ENCODE measurements at places on chromosomes 4 and X.
A peak's percentile ranks its signal among the peaks of the same experiment; 100 is the strongest.

DNA sequence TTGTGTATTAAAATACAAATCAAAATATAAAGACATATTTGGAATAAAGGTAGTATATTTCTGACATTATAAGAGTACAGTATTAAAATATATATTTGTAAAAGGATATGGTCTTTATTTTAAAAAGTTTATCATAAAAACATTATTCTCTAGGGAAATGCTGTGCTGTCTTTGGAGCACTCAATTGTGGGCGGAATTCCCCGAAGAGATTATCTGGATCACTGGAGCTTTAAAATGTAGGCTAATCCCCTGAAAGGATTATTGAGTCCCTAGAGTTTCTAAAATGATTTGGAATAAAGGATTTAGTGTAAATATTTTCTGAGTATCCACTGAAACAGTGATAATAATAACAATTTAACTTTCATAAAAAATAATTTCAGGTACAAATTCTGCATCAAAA, 1239.4 kb downstream of the TECRL start:
- DNase-seq: no peak

- DNase-seq: no peak
Measured at GRCh38 chrX:29487714-29488113, 727.6 kb upstream of the MAGEB2 start.

- DNase-seq: no peak
Measured at GRCh38 chr4:29619168-29619567, 1101.0 kb upstream of the PCDH7 start.

DNA sequence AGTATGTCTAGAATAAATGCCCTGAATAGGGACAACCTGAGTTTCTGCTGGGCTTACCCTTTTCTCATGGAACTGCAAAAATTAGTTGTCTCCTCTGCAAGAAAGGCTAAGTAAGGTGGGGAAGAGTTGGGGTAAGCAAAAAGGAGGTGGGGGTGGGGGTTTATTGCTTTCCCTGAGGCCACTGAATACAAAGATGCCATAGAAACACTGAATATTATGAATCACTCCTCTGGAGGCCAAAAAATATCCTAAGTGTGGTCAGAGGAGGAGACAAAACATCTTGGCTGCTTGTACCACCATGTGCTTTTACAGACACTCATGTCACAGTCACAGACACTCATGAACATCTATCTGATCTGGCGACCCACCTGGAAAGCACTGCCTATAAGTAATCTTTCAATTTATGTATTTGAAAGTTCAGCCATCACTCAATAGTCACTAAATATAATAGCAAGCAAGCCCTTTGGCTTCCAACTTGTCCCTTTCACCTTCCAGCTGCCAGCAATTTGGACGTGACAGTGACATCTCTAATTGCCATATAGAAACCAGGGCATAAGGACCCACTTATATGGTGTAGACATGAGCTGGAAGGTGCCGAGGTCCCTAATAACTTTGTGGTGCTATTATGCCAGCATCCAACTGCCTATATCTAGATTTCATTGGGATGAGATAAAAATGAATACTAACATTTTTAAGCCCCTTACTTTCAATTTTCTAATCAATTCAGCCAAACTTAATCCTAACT, 122.7 kb upstream of the CBR4 start:
- DNase-seq: no peak

DNA sequence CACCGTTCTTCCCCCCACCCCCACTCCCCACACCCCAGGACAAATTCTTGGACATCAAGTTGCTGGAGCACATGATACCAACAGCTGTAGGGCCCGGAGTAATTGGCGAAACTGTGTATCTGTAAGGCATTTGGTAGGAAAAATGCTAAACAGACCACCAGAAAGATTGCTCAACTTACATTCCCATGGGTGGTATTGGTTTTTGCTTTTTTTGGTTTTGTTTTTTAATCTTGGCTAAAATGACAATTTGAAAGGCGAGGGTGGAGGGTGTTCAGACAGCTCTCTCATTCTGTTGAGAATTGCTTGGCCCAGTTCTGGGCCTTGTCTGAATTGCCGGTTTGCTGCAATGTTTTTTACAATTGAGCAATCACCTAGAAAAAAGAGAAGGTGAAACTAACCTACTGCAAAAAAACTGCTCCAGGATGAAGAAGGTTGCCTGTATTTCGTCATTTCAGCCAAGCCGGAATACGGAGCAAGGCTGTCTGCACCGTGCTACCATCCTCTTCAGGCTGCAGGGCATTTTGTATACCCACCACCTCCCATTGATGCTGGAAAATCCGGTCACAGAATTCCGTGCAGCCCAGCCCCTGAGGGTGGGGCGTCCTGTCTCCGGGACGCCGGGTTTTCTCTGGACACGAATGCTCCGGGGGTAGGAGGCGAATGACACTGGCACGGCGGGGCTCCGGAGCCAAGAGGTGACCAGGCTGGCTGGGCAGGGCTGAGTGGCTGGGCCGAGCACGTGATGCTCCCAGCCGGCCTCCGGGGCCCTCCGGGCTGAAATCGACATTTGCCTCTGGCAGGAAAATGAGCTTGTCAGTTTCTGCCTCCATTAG, at the start of gene CLCN4:
CLCN4 (plus strand) TSS at position 777 of the 833 bp plus-strand sequence. CDS start 28,058 bp downstream, outside the sequence.
- peak; percentile 78 for DNase-seq

DNA sequence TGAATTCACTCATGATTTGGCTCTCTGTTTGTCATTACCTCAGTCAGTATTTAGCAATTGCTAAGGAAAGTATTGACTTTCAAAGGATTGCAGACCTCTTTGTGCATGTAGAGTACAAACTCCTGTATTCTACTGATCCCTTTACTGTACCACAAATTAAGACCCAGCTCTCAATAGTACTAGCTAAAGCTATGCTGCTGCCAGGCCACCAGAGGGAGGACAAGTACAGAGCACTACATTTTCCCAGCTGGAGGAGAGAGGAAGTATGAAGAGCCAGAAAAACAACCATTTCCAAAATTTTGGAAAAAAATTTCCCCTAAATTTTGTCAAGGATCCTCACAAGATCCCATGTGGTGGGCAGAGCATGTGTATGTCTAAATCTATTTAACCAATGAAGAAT, 175.0 kb upstream of the MTMR8 start:
- no peak for DNase-seq

DNA sequence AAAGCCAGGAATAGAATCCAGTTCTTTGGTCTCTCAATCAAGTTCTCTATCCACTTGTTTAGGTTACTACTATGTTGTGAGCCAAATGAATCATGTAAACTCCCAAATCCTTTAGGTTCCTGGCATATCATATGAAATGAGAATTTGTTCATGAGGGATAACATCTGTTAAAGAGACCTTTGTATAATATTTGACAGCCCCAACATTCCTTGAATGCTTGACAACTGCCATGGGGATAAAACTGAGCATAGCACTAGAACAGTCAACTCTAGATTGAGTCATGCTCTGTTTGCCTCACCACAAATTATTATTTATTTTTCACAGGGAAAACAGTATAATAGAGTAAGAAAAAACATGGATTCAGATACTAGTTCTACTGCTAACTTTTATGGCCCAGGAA, 93.3 kb downstream of the NAA11 start:
- no peak for DNase-seq

DNA sequence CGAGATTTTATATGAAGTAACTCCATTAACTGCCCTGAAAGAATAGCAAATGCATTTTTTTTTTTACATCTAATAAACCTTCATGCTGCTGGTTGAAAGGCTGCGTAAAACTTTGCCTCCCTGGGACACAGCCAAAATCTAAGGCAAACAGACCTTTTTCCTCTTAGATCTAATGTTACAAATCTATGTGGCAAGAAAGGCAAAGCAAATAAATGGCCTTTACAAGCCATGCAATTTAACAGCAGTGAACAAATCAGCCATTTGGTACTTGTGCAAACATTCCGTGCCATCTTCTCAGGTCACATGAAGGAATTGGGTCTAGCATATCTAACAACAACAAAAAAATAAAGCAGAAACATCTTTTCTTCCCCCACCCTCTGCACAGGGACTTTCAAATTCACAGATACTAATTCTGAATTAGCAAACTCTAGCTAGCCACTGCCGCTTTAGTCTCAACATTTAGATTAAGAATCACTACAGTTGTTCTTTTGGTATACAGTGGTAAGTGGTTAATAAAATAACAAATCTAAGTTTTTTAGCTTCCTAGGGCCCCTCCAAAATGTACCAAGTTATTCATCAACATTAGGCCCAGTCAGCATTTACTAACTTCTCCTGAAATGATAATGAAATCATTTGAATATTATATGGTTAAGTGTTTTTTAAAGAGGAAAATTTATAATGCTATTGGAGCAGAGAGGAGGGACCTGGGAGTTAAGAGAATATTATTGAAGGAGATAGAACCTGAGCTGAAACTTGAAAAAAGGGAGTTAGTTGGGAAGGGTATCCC, 593.8 kb downstream of the SMARCA1 start:
- DNase-seq: no peak

DNA sequence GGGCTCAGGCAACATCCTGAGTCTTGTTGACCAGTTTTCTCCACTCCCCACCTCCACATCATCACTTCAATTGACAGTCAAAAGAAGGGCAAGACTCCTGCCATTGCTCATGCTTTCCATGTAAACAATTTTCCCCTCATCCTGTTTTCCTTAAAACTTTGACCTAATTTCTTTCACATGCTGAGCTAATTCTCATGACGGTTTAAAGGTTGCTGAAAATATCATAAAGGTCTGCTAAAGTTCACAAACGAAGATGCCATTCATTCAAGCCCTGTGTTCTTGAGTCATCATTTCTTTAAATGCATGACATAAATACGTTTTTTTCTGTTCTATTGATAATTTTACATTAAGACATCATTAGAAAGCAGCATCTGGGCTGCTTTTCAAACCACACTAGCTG, 353.9 kb downstream of the NKX6-1 start:
- DNase-seq: no peak

DNA sequence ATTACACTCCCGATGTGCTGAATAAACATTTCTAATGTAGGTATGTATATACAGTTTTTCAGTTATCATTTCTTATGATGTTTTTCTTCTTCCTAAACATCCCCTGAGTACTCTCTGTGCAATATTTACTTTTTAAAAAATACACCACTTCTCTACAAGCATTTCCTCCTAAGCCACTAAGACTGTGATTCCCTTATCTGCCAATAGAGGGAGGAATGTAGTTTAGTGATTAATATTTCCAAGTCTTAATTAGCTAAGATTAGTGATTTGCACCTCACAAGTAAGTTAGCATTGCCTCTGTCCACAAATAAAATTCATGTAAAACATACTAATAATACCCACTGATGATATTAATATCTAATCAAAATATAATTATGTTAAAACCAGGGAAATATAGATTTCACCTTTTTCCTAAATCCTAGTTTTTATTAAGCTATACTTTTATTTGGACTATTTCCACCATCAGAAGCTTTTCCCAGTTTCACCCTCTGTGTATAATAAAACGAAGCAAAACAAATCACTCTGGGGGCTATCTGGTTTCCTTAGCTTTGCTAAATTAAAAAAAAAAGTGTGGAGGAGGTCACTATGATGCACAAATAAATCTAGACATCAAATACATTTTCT, 909.1 kb downstream of the FAT4 start:
- no peak for DNase-seq

DNA sequence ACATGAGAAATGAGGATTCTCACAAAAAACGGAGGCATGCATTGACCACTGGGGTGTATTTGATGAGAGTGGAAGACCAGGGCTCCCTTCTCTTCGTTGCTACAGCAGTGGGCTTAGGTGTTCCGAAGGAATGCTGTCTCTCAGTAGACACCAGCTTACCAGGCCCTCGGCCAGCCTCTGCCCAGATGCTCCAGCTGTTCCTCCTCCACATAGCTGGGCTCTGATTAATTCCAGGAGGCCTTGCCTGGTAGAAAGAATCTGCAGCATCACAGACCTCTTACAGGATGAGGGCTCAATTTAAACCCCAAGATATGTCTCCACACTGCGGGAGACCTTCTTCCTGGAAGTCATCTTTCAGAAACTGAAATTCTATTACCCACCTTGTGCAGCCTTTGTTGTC, 346.6 kb upstream of the TENM3 start:
- no peak for DNase-seq

- no peak for DNase-seq
Measured at GRCh38 chr4:40782876-40783275, 33.1 kb downstream of the NSUN7 start.

- no peak for DNase-seq
Measured at GRCh38 chrX:11366998-11367595, 73.9 kb downstream of the AMELX start.

GRCh38 chr4:32789026-32789608, 2068.9 kb downstream of the PCDH7 start:
- DNase-seq: no peak

DNA sequence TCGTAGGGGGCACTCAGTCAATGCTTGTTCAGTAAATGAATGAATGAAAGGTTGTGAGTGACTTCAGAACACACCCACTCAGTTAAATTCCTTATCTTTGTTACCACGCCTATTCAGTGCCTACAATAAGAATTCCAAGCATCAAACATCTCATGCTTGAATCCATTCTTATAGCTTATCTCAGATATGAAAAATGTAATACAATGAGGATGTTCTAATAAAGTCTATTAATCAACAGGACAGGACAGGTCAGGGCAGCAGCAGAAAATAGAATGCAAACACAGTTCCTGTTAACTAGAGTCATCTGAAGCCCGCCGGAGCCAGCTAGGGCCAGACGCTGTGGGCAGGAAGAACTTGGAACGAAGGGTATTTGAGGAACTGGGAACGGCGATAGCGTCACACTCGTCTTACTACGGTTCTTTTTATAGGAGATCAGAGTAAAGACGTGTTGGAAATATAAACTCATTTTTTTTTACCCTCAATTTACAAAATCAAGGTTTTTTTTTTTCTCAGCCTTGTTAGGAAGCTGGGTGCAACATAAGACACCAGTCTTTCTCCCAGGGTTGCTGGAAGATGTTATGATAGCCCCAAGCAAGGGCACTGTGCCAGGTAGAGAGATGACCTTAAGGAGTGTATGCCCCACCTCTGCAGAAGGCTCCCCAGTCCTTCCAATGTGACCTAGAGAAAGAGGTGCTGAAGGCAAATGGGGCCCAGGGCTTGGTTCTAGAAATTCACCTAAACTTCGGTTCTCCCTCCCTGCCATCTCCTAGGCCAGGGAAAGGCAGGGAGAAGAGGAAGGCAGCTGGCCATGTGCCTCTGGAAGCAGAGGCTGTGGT, 48.3 kb downstream of the SEL1L3 start:
- peak; percentile 22 for DNase-seq

- no peak for DNase-seq
Measured at GRCh38 chrX:53320543-53321229, 39.3 kb upstream of the IQSEC2 start.

DNA sequence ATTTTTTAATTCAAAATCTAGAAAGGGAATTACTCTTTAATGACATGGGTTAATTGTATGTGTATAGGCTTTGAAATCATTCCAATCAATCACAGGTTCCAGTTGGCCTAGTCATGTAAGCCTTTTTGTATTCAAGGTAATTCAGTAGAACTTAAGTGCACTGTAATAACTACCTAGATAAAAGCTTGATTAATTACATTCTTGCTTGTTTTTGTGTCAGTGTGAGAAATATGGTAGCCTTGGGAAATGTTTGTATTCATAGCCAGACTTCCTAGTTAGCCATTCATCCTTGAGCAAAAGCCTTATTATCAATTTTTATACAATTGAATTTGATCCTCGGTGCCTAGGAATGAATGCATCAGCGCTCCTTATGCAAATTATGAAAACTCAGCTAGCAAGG, 33.5 kb downstream of the TKTL2 start:
- DNase-seq: no peak

Measured in amygdala (tissue), 56 donors.